ENCODE measurements at places on chromosomes 3 and 15. TPM values are rescaled to one million over a fixed set of nuclear protein-coding genes. Genes with fewer than 3 reads are reported as not detected.

DNA sequence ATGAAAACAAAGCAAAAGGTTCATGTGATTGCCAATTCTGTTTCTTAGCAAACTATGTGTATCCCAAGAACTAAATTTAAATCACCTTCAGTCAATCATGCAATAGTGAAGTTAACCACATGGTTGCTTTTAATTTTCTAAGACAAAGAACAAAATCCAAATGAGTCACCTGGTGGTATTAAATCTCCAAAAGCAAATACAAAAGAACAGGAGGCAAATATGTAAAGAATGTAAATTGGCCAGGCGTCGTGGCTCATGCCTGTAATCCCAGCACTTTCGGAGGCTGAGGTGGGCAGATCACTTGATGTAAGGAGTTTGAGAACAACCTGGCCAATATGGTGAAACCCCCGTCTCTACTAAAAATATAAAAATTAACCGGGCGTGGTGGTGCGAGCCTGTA, 54.2 kb upstream of the PIK3R4 start:
- H3K4me1 ChIP-seq = no peaks in the 10 kb centered on the region
- DNase-seq = no peak

The RARRES1 gene
- total RNA-seq = not detected

The FOXB1 gene
- total RNA-seq = 6.7 TPM

GRCh38 chr3:133890972-133891644, 4.6 kb downstream of the RAB6B start:
- H3K4me3 ChIP-seq = no peak overlapping the region
- DNase-seq = no peak
- peaks cover 4% of the 10 kb centered on the region for H3K27me3 ChIP-seq

- H3K4me3 ChIP-seq = no peak overlapping the region
- peaks cover 6% of the 10 kb centered on the region for H3K27me3 ChIP-seq
- no peak for DNase-seq
- no peaks in the 10 kb centered on the region for H3K4me1 ChIP-seq
- no peaks in the 10 kb centered on the region for H3K36me3 ChIP-seq
These were observed 12.1 kb downstream of the PRR23E start for GRCh38 chr3:127204841-127205582.

The FAM107A gene
- 0.18 TPM for total RNA-seq

GRCh38 chr3:160735826-160736225, 20.2 kb upstream of the PPM1L start:
- no peak for DNase-seq
- peaks cover 23% of the 10 kb centered on the region for H3K4me1 ChIP-seq
- no peak overlapping the region for H3K4me3 ChIP-seq

- peaks cover 32% of the 10 kb centered on the region for H3K36me3 ChIP-seq
- no peak overlapping the region for H3K4me3 ChIP-seq
- H3K4me1 ChIP-seq = peaks cover 58% of the 10 kb centered on the region
- DNase-seq = no peak
- peak overlapping the region; percentile 50 for H3K27ac ChIP-seq
These were observed 29.5 kb downstream of the EHD4 start for GRCh38 chr15:41942886-41943285.

GRCh38 chr3:58991026-58991425, 58.8 kb downstream of the CFAP20DC start:
- H3K36me3 ChIP-seq = no peaks in the 10 kb centered on the region
- no peak overlapping the region for H3K27ac ChIP-seq
- H3K4me1 ChIP-seq = no peaks in the 10 kb centered on the region

GRCh38 chr3:58026598-58026997, 18.4 kb downstream of the FLNB start:
- no peaks in the 10 kb centered on the region for H3K27me3 ChIP-seq
- DNase-seq = no peak
- peaks cover 5% of the 10 kb centered on the region for H3K36me3 ChIP-seq
- H3K27ac ChIP-seq = no peak overlapping the region
- H3K4me1 ChIP-seq = peaks cover 21% of the 10 kb centered on the region
- H3K4me3 ChIP-seq = no peak overlapping the region

The TTLL3 gene
- 34.4 TPM for total RNA-seq

DNA sequence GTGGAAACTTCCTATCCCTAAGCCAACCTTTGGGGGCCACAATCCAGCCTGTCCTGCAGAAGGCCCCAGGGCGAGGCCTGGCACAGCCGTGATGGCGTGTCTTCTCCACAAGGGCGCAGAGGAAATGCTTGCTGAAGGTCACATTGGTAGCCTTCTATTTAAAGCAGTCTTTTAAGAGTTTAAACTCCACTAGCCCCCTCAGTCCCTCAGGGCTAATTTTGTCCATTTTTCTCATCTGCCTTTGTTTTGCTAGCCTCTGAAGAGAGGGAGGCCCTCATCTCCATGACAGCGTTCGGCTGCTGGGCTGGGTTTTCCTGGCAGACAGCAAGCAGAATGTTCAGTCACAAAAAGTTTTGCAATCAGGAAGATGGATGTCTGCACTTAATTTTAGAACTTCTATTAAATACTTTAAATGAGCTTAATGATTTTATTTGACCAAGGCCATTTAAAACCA, 40.8 kb downstream of the RARB start:
- no peak overlapping the region for H3K4me3 ChIP-seq
- H3K4me1 ChIP-seq = peaks cover 7% of the 10 kb centered on the region
- no peak overlapping the region for H3K27ac ChIP-seq
- no peaks in the 10 kb centered on the region for H3K27me3 ChIP-seq

GRCh38 chr15:73979636-73980035, 12.5 kb downstream of the STOML1 start:
- no peak for DNase-seq
- H3K36me3 ChIP-seq = peaks cover 16% of the 10 kb centered on the region
- H3K4me1 ChIP-seq = peaks cover 10% of the 10 kb centered on the region
- peaks cover 2% of the 10 kb centered on the region for H3K27me3 ChIP-seq

- peaks cover 37% of the 10 kb centered on the region for H3K4me1 ChIP-seq
- peaks cover 32% of the 10 kb centered on the region for H3K27me3 ChIP-seq
- H3K27ac ChIP-seq = no peak overlapping the region
- peaks cover 42% of the 10 kb centered on the region for H3K36me3 ChIP-seq
- DNase-seq = no peak
These were observed 79.1 kb downstream of the VGLL4 start for GRCh38 chr3:11564577-11565001.

The XPC gene
- 35.6 TPM for total RNA-seq

The ESYT3 gene
- total RNA-seq = not detected

DNA sequence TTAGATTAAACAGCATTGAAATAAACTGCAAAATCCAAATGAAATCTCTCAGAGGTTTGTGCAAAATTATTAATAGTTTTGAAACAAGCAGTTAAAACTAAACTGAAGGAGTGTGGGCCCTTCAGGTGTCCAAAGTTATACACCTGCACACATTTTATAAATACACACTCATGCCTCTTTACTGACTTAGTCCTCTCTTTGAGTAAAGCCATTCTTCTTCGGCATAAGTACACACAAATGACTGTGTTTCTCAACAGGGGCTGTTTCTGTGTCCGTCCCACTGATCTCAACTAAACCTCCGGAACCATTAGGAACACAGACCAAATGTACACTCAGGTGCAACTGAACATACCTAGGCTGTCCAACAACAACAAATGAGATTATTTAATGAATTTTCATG, 18.8 kb downstream of the MECOM start:
- no peaks in the 10 kb centered on the region for H3K36me3 ChIP-seq
- no peak for DNase-seq
- H3K4me3 ChIP-seq = no peak overlapping the region
- H3K4me1 ChIP-seq = no peaks in the 10 kb centered on the region
- H3K27ac ChIP-seq = no peak overlapping the region

- no peak overlapping the region for H3K4me3 ChIP-seq
- DNase-seq = no peak
- peaks cover 1% of the 10 kb centered on the region for H3K27me3 ChIP-seq
- no peak overlapping the region for H3K27ac ChIP-seq
These were observed 212.9 kb upstream of the LRRN1 start for GRCh38 chr3:3586336-3586735.

GRCh38 chr3:51397392-51397791, 6.3 kb downstream of the RBM15B start:
- H3K4me1 ChIP-seq = peaks cover 44% of the 10 kb centered on the region
- peaks cover 9% of the 10 kb centered on the region for H3K27me3 ChIP-seq
- no peak overlapping the region for H3K4me3 ChIP-seq
- DNase-seq = no peak
- peak overlapping the region; percentile 75 for H3K27ac ChIP-seq

- H3K27ac ChIP-seq = no peak overlapping the region
- no peaks in the 10 kb centered on the region for H3K36me3 ChIP-seq
- DNase-seq = no peak
- H3K4me3 ChIP-seq = no peak overlapping the region
- H3K27me3 ChIP-seq = peaks cover 2% of the 10 kb centered on the region
These were observed 135.9 kb upstream of the AGBL1 start for GRCh38 chr15:85943791-85944190.

The CERS3 gene
- total RNA-seq = not detected

DNA sequence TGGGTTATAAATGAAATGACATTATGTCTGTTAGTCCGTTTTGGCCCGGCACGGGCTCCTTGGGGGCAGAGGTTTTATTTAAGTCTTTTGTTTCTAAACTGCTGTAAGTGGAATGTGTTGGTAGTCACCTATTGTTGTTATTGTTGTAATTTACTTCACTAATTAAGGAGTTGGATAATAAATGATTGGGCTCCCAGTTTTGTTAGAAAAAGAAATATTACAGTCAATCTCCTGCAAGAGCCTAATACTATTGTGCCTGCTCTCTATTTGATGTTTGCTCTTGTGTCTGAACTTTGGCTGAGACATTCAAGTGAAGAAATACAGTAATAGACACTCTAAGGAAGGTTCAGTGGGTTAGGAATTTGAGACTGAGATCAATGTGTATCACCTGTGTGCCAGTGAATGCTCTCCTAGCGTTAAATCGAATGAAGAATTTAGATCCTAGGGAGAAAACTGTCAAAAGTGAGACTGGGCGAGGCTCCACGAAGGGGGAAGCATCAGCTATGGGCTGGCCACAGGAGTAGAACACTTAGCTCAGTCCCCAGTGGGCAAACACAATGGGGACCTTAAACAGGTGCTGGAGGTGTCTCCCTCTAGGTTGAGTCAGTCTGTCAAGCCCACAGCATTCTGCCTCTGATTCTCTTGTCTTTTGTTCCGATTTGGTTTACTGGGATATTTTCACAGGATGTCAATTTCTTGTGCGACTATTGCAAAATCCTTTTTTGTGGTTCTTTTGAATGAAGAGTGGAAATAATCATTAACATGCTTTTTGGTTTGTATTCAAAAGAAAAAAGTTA, 1.2 kb downstream of the ROBO2 start:
- H3K4me1 ChIP-seq = peaks cover 8% of the 10 kb centered on the region
- DNase-seq = no peak
- H3K36me3 ChIP-seq = no peaks in the 10 kb centered on the region
- no peak overlapping the region for H3K4me3 ChIP-seq
- peaks cover 5% of the 10 kb centered on the region for H3K27me3 ChIP-seq

DNA sequence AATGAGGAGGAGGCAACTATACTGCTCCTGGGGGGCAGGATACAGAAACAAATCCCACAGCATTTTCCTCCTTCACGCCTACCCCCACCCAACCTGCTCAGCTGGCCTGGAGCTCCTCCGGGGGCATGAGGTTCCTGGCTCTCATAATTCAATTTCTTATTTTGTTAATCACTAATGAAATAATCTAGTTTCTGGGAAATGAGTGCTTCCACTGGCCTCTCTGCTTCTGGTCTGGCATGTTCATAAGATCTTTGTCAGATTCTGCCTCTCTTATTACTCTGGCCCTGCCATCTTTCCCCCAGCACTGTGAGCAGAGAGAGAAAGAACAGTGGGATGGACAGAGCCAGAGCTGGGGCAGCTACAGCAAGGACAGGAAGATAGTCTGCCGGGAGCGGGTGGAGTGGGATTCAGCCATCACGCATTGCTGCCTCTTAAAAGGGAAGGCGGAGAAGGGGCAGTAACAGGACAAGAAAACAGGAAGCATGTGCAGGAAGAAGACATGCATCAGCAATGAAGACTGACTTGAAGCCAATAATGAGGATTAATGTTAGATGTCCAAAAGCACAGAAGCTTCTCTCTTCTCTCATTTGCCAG, 13.6 kb downstream of the RPAP1 start:
- H3K27ac ChIP-seq = peak overlapping the region; percentile 51
- H3K27me3 ChIP-seq = peaks cover 8% of the 10 kb centered on the region
- no peak for DNase-seq
- H3K36me3 ChIP-seq = peaks cover 29% of the 10 kb centered on the region

- no peak for DNase-seq
- H3K36me3 ChIP-seq = peaks cover 3% of the 10 kb centered on the region
- no peak overlapping the region for H3K4me3 ChIP-seq
- H3K27ac ChIP-seq = no peak overlapping the region
- peaks cover 11% of the 10 kb centered on the region for H3K27me3 ChIP-seq
These were observed 99.7 kb downstream of the ABHD5 start for GRCh38 chr3:43790476-43790875.

The MCTP2 gene
- 1.5 TPM for total RNA-seq

DNA sequence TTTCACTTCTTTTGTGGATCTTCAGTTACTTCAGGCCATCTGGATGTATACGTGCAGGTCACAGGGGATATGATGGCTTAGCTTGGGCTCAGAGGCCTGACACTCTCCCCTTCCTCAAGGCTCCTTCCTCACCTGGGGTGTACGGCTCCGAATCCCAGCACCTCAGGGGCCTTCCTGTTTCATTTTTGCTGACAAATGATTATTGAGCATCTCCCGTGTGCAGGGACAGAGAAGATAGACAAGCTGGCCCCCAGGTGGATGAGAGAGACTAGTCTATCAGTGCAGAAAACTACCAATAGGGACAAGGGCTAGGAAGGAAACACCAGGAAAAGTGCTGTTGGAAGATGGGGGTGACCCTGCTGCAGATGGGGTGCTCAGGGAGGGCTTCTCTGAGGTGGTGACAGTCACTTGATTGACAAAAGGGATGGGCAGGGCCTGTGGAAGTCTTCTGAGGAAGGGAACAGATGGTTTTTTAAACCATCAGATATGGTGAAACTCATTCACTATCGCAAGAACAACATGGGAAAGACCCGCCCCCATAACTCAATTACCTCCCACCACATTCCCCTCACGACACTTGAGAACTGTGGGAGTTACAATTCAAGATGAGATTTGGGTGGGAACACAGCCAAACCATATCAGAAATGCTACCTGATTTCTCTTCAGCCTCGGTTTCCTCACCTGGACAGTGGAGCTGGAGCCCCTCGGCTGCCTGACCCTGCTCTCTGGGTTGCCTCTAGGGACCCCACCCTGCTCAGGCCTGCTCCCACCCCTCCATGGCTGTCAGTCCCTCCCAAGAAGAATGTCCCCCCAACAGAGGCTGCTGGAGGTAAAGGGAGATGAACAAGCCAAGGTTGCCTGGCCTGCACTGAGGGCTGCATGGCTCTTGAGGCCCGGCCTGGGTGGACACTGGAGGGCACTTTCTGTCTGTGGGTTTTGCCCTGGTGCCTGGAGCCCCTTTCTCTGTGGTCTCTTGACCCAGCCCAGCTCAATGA, 37.2 kb upstream of the ACAD9 start:
- no peak overlapping the region for H3K27ac ChIP-seq
- peaks cover 13% of the 10 kb centered on the region for H3K4me1 ChIP-seq
- H3K36me3 ChIP-seq = peaks cover 11% of the 10 kb centered on the region
- no peaks in the 10 kb centered on the region for H3K27me3 ChIP-seq

- H3K27me3 ChIP-seq = no peaks in the 10 kb centered on the region
- H3K4me1 ChIP-seq = no peaks in the 10 kb centered on the region
- H3K36me3 ChIP-seq = peaks cover 9% of the 10 kb centered on the region
- no peak overlapping the region for H3K4me3 ChIP-seq
These were observed 44.8 kb downstream of the PLD1 start for GRCh38 chr3:171765511-171765887.

The ARHGEF26 gene
- total RNA-seq = 22.9 TPM

The TRIM42 gene
- total RNA-seq = not detected

The BFSP2 gene
- not detected for total RNA-seq

- H3K36me3 ChIP-seq = no peaks in the 10 kb centered on the region
- H3K4me3 ChIP-seq = no peak overlapping the region
- H3K27ac ChIP-seq = no peak overlapping the region
- no peak for DNase-seq
- H3K27me3 ChIP-seq = peaks cover 1% of the 10 kb centered on the region
These were observed 39.6 kb upstream of the PDCD6IP start for GRCh38 chr3:33758864-33759263.

The TMIE gene
- 0.23 TPM for total RNA-seq
